ENCODE measurements at places on chromosomes 12 and 14. TPM values are rescaled to one million over a fixed set of nuclear protein-coding genes. Genes with fewer than 3 reads are reported as not detected.

Gene KRT74
- not detected for total RNA-seq

Gene LIN7A
- total RNA-seq, result 20.1 TPM

Gene AQP6
- total RNA-seq, result not detected

Gene ASPG
- total RNA-seq, result not detected

Gene CCDC77
- 29.0 TPM for total RNA-seq

Gene GPX2
- not detected for total RNA-seq

Gene LRTM2
- not detected for total RNA-seq

Gene TEX22
- total RNA-seq, result 0.22 TPM

Gene C12orf42
- not detected for total RNA-seq

Gene CHGA
- not detected for total RNA-seq

Gene TGFB3
- 0.56 TPM for total RNA-seq

Gene SNAPC1
- 11.0 TPM for total RNA-seq

Gene COQ10A
- total RNA-seq, result 6.9 TPM

Gene NELL2
- not detected for total RNA-seq

Gene IL31
- total RNA-seq, result not detected

Gene MCRS1
- 107 TPM for total RNA-seq

Gene RNASE7
- total RNA-seq, result not detected

Gene TEX52
- total RNA-seq, result not detected

Gene MGST1
- total RNA-seq, result 196 TPM
